HTR-8/SVneo (cell line): ENCODE measurements at places on chromosomes 4 and X.

- no peak for DNase-seq
Measured at GRCh38 chr4:9919047-9919446, 102.2 kb downstream of the SLC2A9 start.

DNA sequence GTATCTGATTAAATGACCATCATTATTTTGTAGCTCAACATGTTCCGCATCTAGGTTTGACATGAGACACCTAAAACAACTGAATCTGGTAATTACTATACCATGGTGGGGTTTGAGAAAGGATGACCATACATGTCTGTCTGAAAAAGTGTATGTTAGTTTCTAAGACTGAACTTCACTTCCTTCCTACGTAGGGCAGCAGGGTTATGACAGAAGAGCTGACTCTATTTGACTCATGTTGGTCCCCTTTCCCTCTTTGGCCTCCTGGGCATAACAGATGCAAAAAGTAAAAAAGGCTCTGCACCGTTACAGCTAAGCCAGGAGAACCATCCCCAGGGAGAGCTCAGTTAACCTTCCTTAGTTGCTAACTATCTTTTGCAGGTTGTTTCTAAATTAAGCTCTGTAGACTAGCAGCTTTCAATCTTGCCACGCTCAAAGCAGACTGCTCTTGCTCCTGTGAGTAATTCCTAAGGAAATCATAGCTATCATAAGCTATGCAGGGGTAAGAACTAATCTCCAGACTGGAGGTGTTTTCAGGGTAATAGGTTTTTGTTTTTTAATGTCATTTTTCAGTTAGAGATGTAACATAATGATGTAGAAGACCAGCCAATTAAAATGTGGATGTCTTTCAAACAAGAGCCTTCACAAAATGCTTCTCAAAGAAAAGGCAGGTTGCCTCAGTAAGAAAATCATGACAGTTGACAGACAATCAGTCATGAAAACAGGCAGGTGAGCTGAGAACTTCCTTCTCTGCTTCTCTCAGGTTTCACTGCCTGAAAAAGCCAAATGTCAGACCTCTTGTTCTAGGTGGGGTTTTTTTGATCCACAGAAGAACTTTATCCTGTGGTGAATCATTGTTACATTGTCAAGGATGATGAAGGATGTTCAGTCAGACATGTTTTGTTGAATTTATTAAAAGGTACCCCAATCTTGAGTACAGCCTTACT lies 66.9 kb upstream of the DAPP1 start:
- no peak for DNase-seq

- no peak for DNase-seq
Measured at GRCh38 chr4:31620476-31620875, 900.3 kb downstream of the PCDH7 start.

DNA sequence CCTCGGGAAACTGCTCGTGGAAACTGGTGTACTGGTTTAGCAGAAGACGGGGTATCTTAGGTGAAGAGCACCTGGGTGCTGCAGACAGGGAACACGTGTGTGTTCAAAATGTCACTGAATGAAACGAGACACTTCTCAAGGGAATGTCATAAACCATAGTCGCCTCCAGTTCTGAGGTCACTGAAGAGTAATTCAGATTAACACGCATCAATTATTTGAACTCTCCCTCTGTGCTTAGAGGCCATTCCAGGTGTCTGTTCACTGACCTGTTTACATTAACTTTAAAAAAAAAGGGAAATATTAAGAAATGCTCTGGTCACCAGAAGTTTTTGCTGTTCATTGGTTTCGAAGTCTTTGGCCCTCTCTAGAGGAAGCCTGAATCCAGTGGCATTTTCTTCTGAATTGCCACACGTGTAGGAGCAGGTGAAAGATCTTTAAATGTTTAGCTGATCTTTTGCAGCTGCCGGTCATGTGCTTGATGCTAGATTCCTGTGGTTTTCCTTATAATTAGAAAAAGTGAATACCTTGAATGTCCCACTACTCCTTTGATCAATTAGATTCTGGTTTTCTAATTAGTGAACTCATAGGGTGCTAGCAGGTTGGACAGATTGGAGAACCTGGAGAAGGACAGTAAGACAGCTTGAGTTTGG lies 330.5 kb downstream of the ARHGAP10 start:
- DNase-seq = no peak

- no peak for DNase-seq
Measured at GRCh38 chr4:25310066-25310802, 2.3 kb upstream of the ZCCHC4 start.

GRCh38 chr4:172850838-172851237 lies 317.8 kb upstream of the GALNT7 start:
- DNase-seq = peak; percentile 48

DNA sequence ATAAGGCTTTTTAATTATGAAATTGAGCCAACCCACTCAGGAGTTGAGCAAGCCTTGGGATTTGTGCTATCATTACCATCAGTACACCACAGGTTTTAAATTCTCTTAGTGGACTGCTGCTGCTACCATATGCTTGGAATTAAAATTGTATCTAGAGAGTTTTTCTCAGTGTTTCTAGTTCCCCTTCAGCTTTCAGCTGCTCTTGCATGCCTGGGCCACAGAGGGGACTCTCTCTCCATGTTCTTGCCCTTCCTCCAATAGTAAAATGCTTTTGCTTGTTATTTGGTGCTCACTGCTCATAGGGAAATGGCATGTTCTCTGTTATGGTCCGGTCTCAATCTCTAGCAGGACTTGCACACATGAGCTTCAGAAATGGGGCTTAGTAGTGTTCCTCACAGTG lies 101.9 kb downstream of the IGSF1 start:
- DNase-seq = no peak

GRCh38 chr4:8775121-8775520 lies 96.5 kb downstream of the HMX1 start:
- DNase-seq = no peak

DNA sequence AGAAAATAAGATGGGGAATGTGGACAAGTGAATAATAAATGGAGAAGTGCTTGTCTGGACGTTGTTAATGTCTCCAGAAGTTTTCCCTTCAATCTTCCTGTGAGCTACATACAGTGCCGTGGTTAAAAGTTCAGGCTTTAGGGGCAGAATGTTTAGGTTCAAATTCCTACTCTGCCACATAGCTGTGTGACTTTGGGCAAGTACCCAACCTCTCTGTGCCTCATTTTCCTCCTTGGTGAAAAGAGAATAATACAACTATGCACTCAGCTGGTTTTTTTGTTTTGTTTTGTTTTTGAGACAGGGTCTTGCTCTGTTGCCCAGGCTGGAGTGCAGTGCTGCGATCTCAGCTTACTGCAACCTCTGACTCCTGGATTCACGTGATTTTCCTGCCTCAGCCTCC lies 143.5 kb downstream of the CHIC2 start:
- DNase-seq = no peak

DNA sequence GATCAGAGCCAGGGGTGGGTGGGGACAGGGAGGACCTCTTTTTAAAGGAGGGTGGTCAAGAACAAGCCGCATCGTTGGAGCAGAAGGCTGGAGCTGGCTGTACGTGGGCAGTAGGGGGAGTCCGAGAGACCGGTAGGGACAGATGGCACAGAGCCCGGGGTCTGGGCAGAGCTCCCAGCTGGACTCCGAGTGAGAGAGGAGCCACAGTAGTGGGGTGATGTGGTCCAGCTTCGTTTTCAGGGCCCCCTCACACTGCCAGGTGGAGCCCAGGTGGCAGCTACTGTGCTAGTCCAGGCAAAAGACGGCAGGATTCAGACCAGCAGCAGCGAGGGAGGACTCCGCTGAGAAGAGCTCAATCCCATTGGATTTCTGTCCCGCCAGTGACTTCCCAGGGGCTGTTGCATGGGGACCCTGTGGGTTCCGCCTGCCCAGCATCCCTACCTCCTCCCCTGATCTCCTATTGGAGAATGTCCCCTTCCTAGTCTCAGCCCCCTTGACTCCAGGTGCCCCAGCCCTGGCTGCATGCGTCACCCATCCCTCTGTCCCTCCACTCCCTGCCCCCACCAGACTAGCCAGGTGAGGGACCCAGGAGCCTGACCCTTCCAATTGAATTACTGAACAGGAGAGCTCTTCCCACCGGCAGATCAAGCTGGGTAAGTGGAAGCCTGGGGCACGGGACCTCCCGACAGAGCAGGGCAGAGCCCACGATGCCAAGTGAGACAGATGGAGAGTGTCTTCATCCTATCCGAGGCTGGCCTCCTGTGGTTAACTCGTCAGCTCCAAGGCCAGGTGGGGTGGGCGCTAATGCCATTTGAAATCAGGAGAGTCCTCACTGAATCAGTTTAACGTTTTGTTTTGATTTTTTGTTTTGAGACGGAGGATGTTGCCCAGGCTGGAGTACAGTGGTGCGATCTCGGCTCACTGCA lies 2.9 kb downstream of the ARHGAP4 start:
- DNase-seq = peak; percentile 57

GRCh38 chr4:157447195-157447594 lies 226.7 kb downstream of the GRIA2 start:
- DNase-seq = no peak

DNA sequence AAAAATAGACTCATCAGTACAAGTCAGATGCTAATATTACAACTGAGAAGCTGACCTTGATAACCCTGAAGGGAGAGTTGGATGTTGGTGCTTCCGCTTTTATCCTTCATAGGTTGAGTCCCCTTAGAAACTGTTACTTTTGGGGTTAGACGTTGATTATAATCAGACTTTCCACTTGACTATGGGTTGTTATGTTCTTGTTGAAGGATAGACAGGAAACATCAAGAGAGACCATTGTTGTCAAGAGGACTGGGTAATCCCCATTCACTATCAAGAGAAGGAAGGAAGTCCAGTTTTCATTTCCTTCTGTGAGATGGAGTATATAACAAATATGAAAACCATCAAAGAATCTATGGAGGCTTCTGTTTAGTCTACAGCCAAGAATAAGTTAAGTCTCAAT lies 229.9 kb upstream of the AFF2 start:
- DNase-seq = no peak

DNA sequence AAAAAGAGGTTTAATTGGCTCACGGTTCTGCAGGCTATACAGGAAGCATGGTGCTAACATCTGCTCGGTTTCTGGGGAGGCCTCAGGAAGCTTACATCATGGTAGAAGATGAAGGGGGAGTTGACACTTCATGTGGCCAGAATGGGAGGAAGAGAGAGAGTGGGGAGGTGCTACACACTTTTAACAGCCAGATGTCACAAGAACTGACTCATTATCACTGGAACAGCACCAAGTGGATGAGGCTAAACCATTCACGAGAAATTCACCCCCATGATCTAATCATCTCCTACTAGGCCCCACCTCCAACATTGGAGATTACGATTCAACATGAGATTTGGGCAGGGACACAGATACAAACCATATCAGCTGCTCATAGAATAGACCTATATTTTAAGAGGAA lies 255.8 kb downstream of the OPHN1 start:
- no peak for DNase-seq

- DNase-seq = no peak
Measured at GRCh38 chrX:42715701-42716262, 62.2 kb downstream of the PPP1R2C start.

DNA sequence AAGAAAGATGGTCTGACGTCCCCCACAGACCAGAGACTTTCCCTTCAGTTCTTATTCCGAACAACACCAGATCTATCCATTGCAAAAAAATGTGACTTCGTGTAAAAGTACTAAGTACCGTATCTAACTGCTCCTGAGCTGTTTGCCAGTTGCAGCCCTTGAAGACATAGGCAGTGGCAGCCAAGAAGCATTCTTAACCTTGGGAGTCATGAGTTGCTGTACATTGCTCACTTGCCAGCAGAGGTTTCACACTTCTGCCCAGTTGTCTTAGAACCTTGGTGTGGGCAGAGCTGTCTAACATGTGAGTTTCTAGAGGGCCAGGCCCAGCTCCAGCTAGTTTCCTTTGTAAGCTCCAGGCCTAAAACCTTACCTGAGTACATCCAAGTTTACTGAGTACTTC lies 10.5 kb upstream of the CHRDL1 start:
- no peak for DNase-seq

GRCh38 chr4:144663834-144664475 lies 18.0 kb downstream of the HHIP start:
- no peak for DNase-seq

DNA sequence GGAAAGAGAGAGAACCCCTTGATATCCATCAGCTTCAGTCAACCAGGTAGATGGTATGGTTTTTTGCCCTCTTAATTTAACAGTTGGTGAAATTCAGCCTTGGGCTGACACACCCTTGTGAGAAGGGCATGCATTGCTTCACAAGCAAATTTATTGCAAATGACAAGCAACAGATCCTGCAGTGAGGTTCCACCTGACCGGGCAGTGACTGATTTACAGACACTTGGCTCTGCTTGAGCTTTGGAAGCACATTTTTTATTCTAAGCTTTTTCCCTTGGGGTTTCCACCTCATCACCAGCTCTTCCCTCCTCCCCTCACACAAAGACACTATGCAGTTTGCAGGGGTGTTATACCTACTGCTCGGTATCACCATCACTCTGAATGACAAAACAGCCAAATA lies 28.3 kb upstream of the SERTM2 start:
- DNase-seq = no peak

GRCh38 chr4:88308587-88308986 lies 24.2 kb upstream of the PPM1K start:
- no peak for DNase-seq

DNA sequence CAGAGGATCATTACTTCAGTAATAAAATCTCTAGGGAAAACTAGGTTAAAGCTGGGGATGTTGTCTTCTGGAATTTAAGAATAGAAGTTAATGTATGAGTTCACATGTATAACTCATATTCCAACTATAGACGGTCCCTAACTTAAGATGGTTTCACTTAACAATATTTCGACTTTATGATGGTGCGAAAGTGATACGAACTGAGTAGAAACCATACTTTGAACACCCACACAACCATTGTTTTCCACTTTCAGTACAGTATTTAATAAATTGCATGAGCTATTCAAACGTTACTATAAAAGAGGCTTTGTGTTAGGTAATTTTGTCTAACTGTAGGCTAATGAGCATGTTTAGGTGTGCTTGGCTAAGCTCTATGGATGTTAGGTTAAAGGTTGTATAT lies 38.7 kb downstream of the CCSER1 start:
- no peak for DNase-seq

DNA sequence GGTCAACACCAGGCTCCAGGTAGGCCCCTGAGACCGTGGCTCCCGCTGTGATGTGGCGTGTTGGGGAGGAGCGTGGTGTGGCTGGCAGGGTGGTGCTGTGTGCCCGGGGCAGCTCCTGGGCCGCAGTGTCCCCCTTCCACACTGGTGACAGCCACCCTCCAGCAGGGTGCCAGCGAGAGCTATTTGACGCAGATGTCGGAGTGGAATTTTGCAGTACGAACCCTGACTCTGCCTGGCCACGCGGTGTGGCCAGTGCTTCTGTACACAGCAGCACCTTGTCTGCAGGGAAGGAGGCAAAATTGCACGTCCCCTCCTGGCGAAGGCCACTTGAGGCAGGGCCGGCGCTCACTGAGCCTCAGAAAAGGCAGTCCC lies 53.2 kb downstream of the CPZ start:
- no peak for DNase-seq

GRCh38 chr4:187547316-187547715 lies 448.3 kb upstream of the ZFP42 start:
- no peak for DNase-seq

GRCh38 chrX:33385546-33385945 lies 174.2 kb upstream of the DMD start:
- no peak for DNase-seq

DNA sequence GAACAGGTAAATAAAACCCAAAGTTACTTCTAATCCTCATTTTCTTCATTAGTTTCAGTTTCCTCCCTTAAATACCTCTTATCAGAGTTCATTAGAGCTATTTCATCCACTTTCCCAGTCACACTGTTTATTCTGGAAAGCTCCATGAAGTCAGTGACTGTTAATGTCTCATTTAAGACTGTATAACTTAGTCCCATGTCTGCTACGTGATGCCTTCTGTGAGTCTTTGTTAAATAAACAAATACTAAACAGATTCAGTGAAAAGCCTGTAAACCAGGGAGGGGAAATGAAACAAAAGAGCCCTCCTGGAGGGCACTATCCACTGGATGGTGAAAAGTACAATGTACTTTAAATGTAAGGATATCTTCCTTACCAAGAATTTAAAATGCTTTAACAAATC lies 24.7 kb downstream of the ACE2 start:
- no peak for DNase-seq
